ENCODE measurements at places on chromosomes 7 and 10. TPM values are rescaled to one million over a fixed set of nuclear protein-coding genes. Genes with fewer than 3 reads are reported as not detected.

Gene HTR5A
- total RNA-seq: not detected

Gene MYPN
- 0.10 TPM for total RNA-seq

Gene LDB3
- 4.0 TPM for total RNA-seq

Gene EIF5AL1
- total RNA-seq: 0.17 TPM

Gene OR2A1
- not detected for total RNA-seq

GRCh38 chr7:378551-379455 is 88.8 kb downstream of the FOXL3 start:
- peak; percentile 93 for DNase-seq

DNA sequence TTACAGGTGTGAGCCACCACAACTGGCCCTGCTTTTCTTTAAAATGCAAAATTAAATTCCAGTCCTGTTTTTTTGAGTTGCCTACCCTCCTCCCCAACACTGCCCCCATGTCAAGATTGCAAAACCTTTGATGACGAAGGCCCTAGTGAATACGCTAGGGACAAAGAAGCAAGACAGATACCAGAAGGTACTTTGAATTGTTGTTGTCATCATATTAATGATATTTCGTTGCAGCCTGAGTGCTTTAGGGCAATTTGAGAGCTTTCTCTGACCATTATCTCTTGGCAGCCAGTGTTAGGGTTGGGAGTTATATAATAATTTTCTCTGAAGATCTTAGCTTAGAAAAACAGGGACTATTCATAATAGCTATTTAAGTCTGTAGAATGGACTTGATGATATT is 7.1 kb downstream of the CCSER2 start:
- no peak for DNase-seq

- DNase-seq: no peak
Observed at GRCh38 chr7:114478384-114478783, 63.8 kb downstream of the FOXP2 start.

GRCh38 chr10:59181668-59182067 is 5.2 kb downstream of the PHYHIPL start:
- no peak for DNase-seq

- no peak for DNase-seq
Observed at GRCh38 chr7:98555403-98555802, 61.7 kb upstream of the NPTX2 start.

DNA sequence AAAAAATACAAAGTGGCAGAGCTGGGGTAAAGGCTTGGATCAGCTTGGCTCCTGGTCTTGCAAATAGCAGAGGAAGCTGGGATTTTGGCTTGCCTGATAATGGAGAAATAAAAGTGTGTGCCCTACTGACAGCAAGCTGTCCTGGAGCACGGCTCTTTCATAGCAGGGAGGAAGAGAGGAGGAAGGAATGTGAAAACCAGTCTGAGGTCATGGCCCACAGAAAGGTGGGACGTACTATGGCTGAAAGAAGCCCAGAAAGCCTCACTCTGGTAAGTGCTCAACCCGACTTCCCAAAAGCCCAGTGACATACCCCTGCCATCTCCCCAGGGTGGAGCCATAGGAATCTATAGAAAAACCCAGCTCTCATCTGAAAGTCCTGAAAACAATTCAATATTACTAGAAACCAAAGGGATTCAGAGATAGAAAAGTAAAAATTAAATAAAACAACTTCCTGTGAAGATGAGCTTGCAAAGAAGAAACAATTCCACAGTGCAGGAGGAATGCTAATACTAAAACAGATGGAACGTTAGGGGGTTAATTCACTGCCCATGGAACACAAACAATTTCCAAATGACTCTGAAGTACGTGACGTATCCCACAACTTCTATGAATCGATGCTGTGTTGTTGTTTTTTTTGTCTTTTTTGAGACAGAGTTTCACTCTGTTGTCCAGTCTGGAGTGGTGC is 246.7 kb upstream of the PTN start:
- DNase-seq: no peak
